ENCODE measurements at places on chromosomes 7 and 10. TPM values are rescaled to one million over a fixed set of nuclear protein-coding genes. Genes with fewer than 3 reads are reported as not detected.

Gene TUBB8
- total RNA-seq = not detected

Gene LIPF
- not detected for total RNA-seq

Gene CPN1
- total RNA-seq = not detected

Gene RAB19
- 12.5 TPM for total RNA-seq

- no peak for DNase-seq
These were observed 4.3 kb upstream of the CALU start for GRCh38 chr7:128734890-128735289.

- no peak for DNase-seq
These were observed 917.0 kb downstream of the TYW1 start for GRCh38 chr7:67913604-67914003.

DNA sequence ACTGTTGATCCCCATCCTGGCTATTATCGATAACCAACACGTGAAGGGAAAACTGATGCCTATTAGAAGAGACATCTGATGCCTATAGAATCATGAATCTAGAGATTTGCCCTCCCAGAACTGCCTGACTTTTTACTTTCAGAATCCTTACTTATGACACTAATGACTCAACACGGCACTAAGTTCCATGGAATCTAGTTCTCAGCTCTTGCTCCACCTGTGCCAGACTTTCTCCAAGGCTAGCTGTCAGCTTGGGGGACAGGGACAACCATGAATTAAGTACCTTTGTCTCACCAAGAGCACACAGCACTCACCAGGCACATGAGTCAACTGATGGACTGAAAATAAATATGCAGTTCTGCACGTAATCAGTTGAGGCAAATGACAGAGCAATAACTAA, 184.2 kb downstream of the FRMD4A start:
- no peak for DNase-seq

- DNase-seq = no peak
These were observed 280.1 kb upstream of the PTER start for GRCh38 chr10:16156681-16157080.

- DNase-seq = no peak
These were observed 86.7 kb upstream of the TMEM168 start for GRCh38 chr7:112876877-112877276.

- DNase-seq = no peak
These were observed 105.9 kb upstream of the ETV1 start for GRCh38 chr7:14095233-14095950.

GRCh38 chr7:77858278-77858677, 59.7 kb downstream of the PHTF2 start:
- no peak for DNase-seq

- DNase-seq = no peak
These were observed 2.3 kb downstream of the GLRX3 start for GRCh38 chr10:130138479-130138866.

GRCh38 chr7:81298951-81299666, 380.3 kb upstream of the SEMA3C start:
- no peak for DNase-seq

GRCh38 chr10:34024282-34024681, 689.8 kb upstream of the NRP1 start:
- DNase-seq = no peak

DNA sequence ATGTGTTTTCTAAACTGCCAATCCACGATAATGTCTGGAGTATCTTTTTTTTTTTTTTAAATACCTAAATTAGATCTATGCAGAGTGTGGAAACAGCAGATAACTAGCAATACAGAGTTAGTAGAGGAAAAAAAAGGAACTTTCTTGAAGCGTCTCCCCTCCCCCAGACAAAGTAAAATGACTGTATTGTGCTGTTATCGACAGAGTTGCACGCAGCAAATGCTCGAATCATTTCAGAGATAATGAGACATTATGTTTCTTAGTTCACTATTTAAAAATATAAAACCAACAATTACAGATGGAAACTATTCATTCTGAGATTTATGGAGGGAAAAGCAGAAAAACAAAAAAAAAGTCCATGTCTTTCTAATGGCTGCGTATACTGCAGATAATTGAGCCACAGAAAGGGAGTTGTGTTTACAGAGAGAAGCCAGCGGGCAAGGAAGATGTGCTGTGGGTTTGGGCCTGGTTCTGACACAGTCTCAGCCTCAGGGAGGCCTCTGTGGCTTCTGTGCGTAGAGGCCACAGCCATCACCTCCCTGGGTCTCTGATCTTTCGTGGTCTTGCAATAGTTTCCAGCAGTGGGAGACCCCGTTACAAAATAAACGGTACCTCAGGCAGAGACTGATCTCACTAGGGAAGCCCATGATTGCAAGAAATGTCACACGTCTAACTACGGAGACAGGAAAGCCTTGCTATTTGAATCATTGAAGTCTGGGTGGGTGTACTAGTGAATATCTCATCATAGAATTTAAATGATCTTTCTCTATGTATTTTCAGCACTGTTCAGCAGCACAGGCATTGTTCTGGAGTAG, 19.1 kb upstream of the KLF6 start:
- DNase-seq = peak; percentile 48

DNA sequence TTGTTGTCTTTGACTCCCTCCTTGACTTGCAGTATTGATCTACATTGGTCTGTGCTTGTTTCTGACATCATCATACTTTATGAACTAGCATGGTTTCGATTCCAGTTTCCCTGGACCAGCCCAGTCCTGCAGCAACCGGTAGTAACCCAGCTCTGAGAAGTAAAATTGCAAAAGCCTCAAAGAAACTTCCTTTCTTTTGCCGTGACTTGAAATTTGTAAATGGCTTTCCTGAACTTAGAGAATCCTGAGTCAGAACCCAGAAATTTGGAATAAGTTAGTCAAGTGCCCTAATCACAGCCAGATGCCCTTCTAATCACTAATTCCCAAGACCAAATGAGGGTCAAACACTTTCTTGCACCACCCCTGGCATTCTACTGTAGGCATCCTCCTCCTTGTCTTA, 15.0 kb downstream of the TAS2R60 start:
- no peak for DNase-seq

- DNase-seq = no peak
These were observed 38.1 kb downstream of the CTTNBP2 start for GRCh38 chr7:117835016-117835664.

DNA sequence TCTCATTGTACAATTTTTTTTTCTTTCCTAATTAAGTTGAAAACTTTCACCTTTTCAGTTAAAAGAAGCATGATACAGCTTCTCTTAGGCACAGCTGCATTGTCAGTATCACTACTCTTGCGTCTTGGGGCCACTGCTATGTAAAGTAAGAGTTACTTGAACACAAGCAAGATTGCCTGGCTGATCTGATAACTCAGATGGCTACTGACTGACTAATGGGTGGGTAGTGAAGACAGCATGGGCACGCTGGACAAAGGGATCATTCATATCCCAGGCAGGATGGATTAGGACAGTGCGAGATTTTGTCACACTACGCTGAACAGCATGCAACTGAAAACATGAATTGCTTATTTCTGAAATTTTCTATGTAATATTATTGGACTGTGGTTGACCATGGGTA, 11.6 kb upstream of the ADAMTS14 start:
- no peak for DNase-seq
